ENCODE measurements at places on chromosomes 6 and 20. TPM values are rescaled to one million over a fixed set of nuclear protein-coding genes. Genes with fewer than 3 reads are reported as not detected.

Gene TGM2
- 0.22 TPM for total RNA-seq

Gene FLRT3
- 24.0 TPM for total RNA-seq

Gene GJA10
- not detected for total RNA-seq

Gene SEL1L2
- 2.5 TPM for total RNA-seq

Gene SPATA25
- total RNA-seq: 0.43 TPM

GRCh38 chr6:81772741-81773140 lies 20.3 kb upstream of the TENT5A start:
- DNase-seq: no peak

- no peak for DNase-seq
These were observed 33.3 kb downstream of the SUN5 start for GRCh38 chr20:32970973-32971300.

DNA sequence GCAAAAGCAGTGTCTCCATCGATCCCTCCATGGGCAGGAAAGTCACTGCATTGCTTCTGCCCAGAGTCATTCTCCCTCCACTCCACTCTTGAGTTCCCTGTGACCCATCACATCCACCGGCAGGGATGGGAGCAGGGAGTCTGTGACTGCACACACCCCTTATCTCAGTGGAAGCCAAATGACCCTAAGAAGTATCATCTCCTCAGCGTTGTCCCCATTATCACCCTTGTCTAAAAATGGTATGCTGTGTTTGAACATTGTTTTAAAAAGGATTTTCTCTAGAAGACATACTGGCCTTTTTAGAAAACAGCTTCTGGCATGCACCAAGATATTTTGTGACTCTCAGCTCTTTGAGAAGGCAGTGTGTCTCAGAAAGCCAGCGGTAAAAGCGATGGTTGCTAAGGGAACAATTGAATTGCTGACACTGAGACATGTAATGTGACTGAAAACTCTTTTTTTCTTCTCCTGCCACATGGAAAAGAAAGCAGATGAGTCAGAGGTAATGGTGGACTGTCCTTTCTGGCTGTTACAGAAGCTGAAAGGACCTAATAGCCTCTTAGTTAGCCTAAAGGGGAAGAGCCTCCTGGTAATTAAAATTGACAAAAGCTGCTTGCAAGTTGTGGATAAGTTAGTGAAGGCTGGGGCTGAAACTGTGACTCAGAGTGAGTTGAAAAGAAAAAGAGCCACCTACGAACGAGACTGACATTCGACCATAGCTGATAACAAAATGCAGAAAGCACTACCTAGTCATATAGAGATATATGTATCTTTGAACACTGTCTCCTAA lies 120.5 kb downstream of the MAP3K7 start:
- peak; percentile 71 for DNase-seq

DNA sequence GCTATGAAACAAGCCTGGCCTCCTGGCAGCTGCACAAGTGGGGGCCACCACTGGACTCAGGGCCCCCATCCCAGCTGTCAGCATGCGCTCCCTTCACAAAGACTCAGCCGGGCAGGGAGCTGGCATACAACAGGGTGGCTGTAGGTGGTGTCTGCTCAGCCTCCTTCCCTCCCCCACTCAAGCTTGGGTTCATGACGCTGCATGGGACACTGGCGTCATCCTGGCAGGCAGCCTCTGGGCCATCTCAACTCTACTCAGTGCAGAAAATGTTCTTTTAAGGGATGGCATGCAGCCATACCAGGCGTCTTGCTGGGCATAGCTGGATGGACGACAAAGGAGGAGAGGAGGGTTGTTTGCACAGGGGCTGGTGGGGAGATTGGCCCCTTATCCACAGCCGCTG lies 30.5 kb downstream of the SAYSD1 start:
- no peak for DNase-seq

- no peak for DNase-seq
These were observed 132.3 kb downstream of the ARHGAP18 start for GRCh38 chr6:129577691-129578090.

- DNase-seq: no peak
These were observed 6.2 kb upstream of the SLC4A11 start for GRCh38 chr20:3245156-3245555.

- no peak for DNase-seq
These were observed 58.2 kb downstream of the ZNF831 start for GRCh38 chr20:59221707-59222252.

DNA sequence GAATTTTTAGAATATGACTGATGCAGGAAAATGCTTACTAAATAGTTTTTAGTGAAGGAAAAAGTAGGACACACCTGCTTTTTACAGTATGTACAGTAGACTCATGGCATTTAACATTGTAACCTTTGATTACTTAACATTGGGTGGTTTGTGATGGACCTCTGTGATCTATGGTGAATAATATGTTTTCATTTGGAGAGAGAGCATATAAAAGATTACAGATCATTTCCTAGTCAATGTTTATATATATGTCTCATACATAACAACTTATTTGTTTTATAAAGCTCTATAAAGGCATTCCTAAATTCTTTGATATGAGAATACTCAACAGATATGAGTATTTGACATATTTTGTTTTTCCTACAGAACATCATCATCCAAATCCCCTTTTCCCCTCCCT lies 129.3 kb upstream of the PDE7B start:
- DNase-seq: no peak

DNA sequence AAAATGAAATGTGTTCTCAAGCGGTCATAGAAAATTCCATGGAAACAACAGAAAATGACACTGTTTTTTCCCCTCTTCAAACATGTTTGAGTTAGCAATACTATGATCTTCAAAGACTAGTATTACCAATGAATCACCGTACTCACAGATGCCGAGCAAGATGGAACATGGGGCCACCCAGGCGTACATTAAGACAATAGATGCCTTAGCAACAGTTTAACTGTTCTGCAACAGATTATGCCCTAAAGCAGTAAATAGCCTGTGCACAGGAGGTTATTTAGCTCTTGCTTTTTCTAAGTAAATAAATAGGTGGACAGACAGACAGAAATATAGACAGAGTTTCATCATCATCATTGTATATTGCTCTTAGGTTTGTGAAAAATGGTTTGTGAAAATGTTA lies 284.0 kb upstream of the DEFB112 start:
- DNase-seq: no peak

DNA sequence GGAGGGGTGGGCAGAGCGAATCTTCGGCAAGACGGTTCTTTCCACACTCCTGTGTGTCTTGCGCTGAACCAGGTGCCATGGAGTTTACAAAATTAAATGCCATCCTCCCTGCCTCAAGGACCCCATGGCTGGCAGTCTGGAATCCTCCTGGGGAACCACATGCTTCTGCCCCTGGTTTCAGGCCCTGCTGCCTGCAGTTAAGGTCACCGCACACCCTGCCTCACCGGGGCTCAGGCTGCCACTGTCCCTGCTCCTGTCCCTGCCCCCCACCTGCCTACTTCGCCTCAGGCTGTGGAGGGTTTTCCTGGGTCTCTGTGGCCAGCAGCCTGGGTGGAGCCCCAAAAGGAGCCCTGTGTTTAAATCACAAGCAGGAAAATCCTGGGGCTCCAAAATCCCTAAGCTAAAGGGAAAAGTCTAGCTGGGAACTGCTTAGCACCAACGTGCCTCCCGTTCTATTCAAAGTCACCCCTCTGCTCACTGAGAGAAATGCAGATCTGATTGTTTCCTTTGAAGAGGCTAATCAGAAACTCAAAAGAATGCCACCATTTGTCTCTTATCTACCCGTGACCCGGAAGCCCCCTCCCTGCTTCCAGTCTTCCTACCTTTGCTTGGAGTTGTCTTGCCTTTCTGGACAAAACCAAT lies 10.6 kb upstream of the TTLL2 start:
- DNase-seq: peak; percentile 46

- DNase-seq: no peak
These were observed 213.9 kb upstream of the LAMP5 start for GRCh38 chr20:9300534-9300933.

- peak; percentile 21 for DNase-seq
These were observed 5.3 kb downstream of the KIF25 start for GRCh38 chr6:168002804-168003203.

- DNase-seq: no peak
These were observed 8.2 kb downstream of the TRAF3IP2 start for GRCh38 chr6:111597291-111598086.

GRCh38 chr6:138105880-138106664 lies 1.1 kb downstream of the PERP start:
- peak; percentile 84 for DNase-seq

DNA sequence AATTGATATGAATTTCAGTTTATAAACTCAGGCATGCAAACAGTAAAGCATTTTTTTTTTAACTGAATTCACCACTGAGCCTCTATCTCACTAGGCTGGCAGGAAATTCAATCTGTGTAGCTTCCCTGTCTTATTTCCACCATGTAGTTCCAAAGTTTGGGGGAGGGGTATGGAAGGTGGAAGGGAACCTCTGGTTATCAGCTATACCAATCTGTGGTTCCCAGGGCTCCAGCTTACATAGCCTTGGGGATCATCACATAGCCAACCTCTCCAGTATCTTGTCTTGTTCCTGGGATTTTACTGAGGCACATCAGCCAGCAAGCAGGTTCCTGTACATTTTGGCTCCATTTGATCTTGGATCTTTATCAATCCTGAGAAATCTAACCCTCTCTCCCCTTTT lies 15.6 kb downstream of the RAD21L1 start:
- no peak for DNase-seq

Data from neural progenitor cell (in vitro differentiated cells).